Hypothalamus (tissue), 51 donors: ENCODE measurements at places on chromosomes 3 and 15.

GRCh38 chr3:41417574-41417973 lies 218.3 kb downstream of the CTNNB1 start:
- DNase-seq, result no peak

DNA sequence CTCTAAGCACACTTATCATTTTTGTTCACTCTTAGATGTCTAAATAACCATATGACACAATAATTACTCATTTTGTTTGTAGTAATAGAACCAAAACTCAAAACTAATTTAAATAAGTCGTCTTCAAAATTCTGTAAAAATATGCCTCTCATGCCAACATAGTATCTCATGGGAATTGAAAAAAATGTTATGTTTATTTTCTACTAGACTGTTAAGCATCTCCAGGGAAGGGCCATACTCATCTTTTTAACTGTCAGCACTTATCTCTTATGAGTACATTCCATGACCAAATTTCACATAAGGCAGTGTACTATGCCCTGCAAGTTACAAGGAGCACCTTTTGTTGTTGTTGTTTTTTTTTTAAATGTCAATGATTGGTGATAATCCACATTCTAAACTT lies 18.3 kb upstream of the USF3 start:
- no peak for DNase-seq

GRCh38 chr3:50599115-50599715 lies 12.4 kb downstream of the CISH start:
- no peak for DNase-seq

GRCh38 chr15:83700082-83700481 lies 46.2 kb downstream of the ADAMTSL3 start:
- no peak for DNase-seq

GRCh38 chr3:76523337-76523736 lies 516.6 kb upstream of the ROBO2 start:
- DNase-seq, result no peak

- DNase-seq, result no peak
Measured at GRCh38 chr3:26438325-26438940, 184.1 kb upstream of the LRRC3B start.

DNA sequence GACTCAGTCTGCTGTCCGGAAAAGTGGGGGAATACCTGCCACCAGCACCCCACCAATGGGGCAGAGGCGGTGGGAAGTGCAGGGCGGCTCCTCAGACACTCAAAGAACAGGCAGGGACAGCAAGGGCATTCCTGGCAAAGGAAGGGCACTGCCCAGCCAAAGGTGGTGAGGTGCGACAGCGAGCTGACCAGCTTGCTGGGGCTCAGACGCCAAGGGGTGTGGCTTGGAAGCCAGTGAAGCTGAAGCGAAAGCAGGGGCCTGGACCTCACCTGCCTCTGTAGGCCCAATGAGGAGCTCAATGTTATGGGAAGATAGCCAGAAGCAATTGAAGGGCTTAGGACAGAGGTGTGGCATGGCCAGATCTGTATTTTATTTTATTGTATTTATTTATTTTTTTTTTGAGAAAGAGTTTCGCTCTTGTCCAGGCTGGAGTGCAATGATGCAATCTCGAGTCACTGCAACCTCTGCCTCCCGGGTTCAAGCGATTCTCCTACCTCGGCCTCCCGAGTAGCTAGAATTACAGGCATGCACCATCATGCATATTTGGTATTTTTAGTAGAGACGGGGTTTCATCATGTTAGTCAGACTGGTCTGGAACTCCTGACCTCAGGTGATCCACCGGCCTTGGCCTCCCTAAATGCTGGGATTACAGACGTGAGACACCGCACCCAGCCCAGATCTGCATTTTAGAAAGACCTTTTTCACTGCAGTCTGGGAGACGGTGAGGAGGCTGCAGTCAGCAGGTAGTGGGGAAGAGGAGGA lies 4.4 kb upstream of the LMAN1L start:
- no peak for DNase-seq

DNA sequence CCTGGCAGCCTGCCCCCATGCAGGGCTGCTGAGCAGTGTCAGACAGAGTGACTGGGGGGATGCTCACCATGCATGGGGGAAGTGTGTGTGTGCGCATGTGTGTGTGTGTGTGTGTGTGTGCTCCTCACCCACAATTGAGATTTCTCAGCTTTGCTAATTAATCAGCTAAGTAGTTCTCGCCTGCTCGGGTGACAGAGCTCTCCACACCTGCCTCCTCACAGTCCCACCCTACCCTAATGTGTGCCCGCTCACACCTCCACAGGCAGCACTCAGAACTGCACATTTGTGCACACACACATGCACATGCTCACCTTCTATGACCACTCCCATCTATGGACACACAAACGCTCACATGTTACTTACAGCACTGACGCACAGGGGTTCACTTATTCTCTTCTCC lies 37.3 kb downstream of the CACNA2D2 start:
- no peak for DNase-seq

DNA sequence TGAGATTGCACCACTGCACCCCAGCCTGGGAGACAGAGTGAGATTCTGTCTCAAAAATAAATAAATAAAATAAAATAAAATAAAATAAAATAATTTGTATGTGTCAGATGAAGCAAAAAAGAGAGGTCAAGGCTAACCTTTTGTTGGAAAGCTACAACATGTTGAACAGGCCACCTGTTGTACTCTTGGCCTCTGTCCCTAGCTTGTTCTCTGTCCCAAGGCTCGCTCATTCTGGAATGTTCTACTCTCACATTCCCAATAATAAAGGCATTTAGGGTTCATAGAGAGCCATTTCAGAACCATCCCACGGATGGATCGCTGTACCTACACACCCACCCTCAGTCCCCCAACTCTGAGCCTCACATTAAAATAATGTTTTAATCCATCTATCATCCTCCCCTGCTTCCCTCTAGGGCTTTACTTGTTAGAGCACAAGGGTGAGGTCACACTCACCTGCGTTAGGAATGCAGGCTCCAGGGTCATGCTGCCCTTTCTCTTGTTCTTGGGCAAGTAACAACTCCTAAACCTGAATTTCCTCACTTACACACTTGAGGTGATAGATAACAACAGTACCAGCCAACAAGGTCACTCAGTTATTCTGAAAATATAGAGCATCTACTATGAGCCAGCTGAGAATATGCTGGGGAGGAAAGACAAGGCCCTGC lies 24.9 kb upstream of the KCTD6 start:
- DNase-seq, result no peak

DNA sequence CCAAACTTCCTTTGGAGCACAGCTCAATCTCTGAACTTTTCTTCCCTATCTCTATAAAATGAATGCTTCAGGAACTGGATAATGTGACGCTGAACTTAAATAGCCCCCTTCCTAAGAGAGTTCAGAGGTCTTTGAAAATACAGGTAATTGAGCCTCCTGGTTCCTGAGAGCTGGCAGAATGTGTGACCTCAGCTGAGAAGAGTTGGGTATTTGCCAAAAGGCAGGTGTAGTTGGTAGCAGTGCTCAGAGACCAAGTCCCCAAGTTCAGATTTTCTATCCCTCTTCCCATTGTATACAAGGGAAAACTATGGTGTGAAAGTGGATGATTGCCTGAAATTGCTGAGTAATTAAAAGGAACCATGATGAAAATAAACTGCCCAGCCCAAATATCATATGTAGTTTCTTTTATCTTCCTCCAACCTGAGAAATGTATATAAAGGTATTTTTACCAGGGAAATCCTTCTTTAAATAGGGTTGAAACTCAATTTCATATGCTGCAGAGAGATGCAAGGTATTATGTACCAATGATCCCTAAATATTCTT lies 154.6 kb upstream of the ICE2 start:
- no peak for DNase-seq

- peak; percentile 56 for DNase-seq
Measured at GRCh38 chr15:60299452-60300047, 98.2 kb downstream of the ANXA2 start.
